Stromal cell of bone marrow (primary cell): ENCODE measurements at places on chromosomes 2 and 18.

GRCh38 chr2:161233858-161234431, 73.7 kb downstream of the TANK start:
- DNase-seq = no peak

GRCh38 chr2:241730671-241731293, 3.6 kb upstream of the D2HGDH start:
- no peak for DNase-seq

- peak; percentile 61 for DNase-seq
These were observed 83.0 kb downstream of the TAF4B start for GRCh38 chr18:26309281-26309680.

DNA sequence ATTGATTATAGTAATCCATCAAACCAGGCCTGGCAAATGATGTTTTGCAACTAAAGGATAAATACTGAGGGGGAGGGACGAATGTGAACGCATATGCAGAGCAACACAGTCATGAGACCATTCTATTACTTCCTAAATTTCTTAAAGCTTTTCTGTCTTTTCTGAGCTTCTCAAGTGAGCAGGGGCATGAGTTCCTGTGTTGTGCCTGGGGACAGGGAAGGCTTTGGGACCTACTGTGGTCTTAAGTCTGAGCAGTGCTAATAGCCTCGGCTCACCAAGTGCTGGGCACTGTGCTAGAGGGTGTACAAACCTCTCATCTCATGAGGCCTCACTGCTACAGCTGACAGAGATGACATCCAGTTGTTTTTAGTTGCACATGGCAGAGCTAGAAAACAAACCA, 182.4 kb downstream of the NEDD4L start:
- no peak for DNase-seq

DNA sequence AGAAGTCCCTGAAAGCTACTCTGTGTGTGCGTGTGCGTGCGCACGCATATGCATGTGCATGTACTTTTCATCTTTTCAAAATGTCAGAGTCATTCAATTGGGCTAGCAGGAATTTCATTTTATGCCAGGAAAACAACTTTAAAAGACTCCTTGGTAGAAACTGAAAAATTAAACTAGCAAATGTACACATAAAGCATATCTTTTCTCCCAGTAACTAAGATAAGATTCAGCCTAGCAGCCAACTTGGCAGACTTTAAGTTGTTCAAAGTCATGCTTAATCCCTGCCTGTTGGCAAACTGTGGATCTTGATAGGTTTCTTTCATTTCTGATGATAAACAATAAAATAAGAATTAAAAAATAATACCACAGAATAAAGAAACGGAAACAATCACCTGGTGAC, 1129.1 kb downstream of the LRP1B start:
- DNase-seq = no peak

DNA sequence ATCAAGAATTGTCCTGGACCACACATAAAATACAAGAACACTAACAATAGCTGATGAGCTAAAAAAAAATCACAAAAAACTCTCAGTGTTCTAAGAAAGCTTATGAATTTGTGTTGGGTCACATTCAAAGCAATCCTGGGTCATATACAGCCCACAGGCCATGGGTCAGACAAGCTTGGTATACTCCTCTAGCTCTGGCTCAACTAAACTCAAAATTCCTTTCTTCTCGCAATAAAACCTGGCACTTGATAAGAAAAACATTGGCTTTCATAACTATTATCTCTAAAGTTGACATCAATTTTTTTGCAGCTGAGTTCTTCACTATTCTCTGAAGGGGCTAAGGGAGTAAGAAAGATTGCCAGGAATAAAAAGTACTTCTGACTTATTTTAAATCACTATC, 38.3 kb downstream of the FBXO48 start:
- no peak for DNase-seq

DNA sequence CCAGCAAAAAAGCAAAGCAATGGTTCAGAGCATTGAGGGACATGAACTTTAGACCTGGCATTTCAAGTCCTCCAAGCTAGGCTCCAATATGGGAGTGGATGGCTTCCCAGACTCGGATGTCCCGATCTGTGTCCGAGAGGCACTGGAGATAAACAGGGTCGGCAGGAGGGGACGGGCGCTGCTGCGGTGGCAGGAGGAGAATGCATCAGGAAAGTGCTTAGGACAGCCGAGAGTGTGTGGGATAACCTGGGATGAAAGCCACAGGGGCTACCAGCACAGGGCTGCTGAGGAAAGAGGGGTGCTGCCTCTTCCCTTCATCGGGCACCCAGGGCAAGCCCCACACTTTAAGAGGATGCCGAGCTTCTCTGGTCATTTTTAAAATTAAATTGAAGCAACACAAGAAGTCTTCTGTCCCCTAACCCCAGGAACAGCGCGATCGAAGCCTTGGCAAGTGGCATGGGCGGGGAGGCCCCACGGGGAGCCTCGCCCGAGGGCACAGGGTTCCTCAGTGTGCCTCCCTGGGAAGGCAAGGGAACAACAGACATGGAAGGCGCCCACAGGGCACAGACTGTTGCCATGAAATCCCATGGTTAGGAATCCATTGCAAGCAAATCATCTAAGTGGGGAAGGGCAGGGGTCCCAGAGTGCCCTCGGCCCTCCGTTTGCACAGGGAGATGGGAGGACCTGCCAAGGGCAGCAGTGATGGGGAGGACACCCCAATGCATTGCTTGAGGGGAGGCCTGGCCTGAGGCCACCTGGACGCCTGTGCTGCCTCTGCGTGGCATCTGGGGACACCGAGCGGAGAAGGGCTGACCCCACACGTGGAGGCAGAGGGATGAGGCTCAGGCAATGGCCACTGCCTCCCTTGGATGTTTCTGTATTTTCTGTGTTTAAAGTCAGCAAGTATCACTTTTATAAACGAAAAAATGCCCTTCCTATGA, 78.5 kb upstream of the GPC1 start:
- DNase-seq = no peak

GRCh38 chr18:67733088-67733487, 216.6 kb upstream of the DSEL start:
- peak; percentile 75 for DNase-seq

- DNase-seq = no peak
These were observed 270.2 kb upstream of the RAB6C start for GRCh38 chr2:129709001-129709955.

DNA sequence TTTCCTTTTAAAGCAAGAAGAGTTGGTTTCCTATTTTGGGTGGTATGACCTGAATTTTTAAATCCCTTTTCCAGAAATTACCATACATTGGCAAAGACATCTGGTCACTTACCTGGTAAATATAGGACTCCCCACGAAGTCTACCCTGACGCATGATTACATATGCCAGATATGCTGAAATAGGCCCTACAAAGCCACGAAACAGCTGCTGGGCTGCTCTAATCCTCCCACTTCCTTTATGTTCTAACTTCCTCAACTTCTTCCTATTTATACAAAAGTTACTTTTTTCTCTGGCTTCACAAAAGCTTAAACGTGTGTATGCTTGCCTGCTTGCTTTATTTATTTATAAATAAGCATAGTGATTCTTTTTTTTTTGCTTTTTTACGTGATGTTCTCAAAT, 186.0 kb upstream of the EPHA4 start:
- DNase-seq = no peak

GRCh38 chr18:3511980-3512379, 62.0 kb downstream of the TGIF1 start:
- DNase-seq = peak; percentile 58

DNA sequence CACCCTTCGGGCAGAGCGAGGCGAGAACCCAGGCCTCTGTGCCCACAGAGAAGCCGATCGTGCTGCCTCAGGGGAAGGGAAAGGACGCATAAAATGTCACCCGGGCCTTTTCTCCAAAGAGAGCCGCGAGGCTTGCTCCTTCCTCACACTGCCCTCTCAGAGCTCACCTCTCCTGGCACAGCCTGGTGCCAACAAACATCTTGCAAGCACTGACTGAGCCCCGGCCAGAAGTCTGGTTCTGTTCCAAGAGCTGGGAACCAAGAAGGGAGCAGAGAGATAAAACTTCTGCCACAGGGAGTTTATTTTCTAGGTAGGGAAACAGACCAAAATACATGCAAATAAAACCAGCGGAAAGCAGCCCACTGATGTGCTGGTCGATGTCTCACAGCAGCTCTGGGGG, 13.6 kb upstream of the ADI1 start:
- DNase-seq = no peak

GRCh38 chr2:36058076-36058475, 297.5 kb upstream of the CRIM1 start:
- DNase-seq = no peak

DNA sequence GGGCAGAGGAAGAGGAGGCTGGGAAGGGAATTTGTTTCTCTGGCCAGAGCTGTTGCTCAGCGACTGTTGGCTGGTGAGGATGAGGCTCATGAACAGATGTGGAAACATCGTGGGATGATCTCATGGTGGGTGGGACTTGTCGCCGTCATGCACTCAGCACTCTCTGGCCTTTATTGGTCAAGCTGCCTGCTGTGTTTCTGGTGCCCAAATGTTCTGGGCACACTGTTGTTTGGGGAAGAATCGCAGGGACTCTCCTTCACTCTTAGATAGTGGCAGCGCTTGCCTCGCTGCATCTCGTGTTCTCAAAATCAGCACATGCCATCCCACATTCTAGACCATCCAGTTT, 145.6 kb downstream of the AGAP1 start:
- peak; percentile 95 for DNase-seq

- no peak for DNase-seq
These were observed 73.0 kb upstream of the KCTD1 start for GRCh38 chr18:26621161-26622026.

DNA sequence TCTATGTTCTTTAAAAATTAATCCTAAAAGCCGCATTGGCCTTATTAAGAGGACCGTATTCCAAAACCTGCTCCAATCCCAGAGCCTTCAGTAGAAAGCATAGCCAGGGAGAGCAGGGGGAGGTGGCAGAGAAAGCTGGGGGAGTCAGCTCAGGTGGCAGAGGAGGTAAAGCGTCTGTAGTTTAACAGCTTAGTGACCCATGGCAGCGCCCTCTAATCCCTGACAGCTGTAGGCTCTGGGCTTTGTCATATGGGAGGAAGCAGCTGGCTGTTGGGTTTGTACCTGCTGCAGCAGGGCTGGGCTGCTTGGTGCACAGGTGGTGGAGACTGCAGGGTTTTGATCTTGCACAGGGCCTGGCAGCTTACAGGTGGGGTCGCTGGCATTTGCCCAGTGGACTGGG, 50.6 kb downstream of the THNSL2 start:
- no peak for DNase-seq

DNA sequence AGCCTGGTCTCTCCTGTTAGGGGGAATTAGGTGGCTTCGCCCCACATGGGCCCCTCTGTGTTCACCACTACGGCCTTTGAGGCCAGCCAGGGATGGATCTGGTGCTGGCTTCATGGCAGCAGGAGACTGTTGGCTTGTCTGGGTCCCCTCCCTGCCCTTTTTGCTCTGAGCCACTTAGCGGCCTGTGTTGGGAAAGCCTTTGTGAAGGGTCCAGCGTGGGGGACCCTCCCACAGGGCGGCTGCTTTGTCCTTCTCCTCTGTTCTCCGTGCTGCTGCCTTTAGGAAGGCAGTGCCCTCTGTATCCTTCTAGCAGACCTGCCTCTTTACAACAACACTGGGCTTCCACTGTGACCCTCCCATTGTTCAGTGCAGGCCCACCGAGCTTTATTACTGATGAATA, 118.4 kb downstream of the TSN start:
- DNase-seq = no peak

- DNase-seq = no peak
These were observed 34.5 kb downstream of the HS1BP3 start for GRCh38 chr2:20616341-20616871.

- no peak for DNase-seq
These were observed 186.7 kb upstream of the ETAA1 start for GRCh38 chr2:67210430-67210829.

DNA sequence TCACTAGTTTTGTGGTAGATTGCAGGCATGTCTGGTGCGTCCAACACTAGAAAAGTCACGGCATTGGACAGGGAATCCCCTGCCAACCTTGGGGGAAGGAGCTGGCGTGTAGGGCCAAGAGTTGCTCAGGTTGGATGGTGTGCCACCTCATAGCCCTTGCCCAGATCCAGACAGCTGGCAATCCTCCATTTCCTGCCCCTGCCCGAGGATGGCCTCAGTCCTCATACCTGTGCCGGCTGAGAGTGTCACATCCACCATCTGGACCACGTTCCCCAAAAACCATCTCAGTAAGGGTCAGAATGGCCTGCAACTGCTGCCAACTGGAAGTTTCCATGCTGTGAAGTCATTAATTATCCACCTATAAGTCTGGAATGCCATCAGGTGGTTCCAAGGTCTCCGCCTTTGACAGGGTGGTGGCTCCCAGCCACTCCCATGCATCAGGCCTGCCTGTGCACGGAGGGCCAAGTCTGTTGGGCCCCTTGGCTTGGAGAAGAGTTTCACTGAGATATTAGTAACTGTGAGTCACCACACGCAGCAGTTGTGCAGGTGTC, 55.0 kb downstream of the IMPA2 start:
- no peak for DNase-seq

- DNase-seq = no peak
These were observed 46.4 kb downstream of the SLC8A1 start for GRCh38 chr2:40405465-40405864.

- DNase-seq = no peak
These were observed 404 bp upstream of the AKAIN1 start for GRCh38 chr18:5197461-5197860.

GRCh38 chr18:48924630-48925490, 25.9 kb downstream of the SMAD7 start:
- no peak for DNase-seq

- DNase-seq = no peak
These were observed 149.1 kb downstream of the SLC8A1 start for GRCh38 chr2:40302751-40303325.

GRCh38 chr18:57957210-57957609, 86.8 kb upstream of the NEDD4L start:
- DNase-seq = no peak

GRCh38 chr18:79599441-79599931, 80.1 kb upstream of the CTDP1 start:
- DNase-seq = peak; percentile 11

DNA sequence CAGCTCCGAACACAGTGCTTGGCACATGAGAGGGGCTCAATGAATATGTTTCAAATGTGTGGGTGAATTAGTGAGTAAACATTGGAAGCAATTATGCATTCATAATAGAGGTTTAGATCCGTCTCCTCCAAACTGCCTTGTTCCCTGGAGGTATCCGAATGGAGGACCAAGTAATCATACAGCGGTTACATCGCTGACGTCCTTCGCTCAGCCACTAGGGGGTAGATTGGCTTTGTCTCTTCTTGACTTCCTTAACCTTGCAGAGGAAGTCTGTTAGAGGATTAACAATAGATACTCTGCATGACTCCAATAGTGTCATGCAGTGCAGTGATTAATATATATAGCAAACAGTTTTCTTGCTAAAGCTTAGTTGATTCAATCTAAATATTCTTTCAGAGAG, 517.0 kb downstream of the PTPRM start:
- peak; percentile 14 for DNase-seq

DNA sequence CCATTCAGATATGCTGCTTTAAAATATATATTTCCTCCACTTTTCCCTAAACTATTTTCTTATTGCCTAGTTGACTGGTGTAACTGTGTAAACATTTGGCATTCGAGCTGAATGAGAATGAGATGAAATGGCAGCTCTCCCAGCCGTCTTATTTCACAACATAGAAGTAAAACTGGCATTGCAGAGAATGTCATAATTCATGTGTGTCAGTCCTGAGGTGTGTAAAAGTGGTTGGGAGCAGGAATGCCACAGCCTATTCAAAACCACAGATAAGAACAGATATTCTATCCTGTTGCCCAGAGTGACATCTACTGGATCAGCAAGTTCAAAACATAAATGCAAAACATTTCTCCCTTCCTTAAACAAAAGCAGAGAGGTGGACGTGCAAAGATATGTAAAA, 565.5 kb upstream of the CHAC2 start:
- DNase-seq = peak; percentile 63

- DNase-seq = no peak
These were observed 508.4 kb downstream of the PLCL1 start for GRCh38 chr2:198312596-198313483.
